ENCODE measurements at places on chromosomes 16 and 17. TPM values are rescaled to one million over a fixed set of nuclear protein-coding genes. Genes with fewer than 3 reads are reported as not detected.
A peak's percentile ranks its signal among the peaks of the same experiment; 100 is the strongest.

The FBXL16 gene
- total RNA-seq, result 3.7 TPM

- peak; percentile 14 for DNase-seq
Observed at GRCh38 chr17:63961355-63962212, 11.1 kb downstream of the SCN4A start.

DNA sequence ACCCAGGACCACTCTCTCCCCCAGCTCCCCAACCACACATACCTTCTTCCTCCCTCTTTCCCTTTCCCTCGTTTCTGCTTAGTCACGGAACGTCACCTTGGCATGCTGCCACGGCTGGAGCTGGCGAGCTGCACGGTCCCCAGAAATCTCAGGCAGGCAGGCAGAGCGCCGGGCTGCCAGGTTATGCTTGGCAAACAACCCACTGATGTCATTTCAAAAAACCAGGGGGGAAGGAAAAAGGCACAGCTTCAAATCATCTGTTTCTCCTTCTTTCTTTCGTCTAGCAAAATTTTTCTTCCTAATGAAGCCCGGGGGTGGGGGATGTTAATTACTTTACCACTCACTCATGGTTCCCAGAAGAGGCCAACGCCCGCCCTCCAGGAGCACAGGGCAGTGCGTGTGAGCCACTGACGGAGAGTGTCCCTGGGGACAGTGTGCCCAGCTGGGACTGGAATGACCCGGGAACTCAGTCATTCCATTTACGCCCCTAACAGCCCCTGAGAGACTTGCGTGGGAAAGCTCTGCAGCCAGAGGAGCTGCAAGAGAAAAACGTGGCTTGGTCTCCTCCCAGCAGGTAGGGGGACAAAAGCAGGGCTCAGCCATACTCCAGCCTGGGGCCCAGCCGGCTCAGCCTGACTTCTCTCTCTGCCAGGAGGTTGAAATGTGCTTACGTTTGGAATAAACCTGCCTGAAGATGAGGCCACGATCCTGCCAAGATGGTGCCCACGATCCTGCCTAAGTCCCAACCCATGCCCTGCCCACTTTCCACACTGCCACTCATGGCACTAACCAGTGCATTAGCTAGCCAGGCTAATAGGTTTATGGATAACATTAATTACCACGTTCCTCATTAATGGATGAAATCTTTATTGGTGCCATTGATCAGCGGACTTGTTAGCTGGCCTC, 198.9 kb downstream of the ZFHX3 start:
- DNase-seq, result peak; percentile 86

GRCh38 chr17:48608494-48608834, 2.4 kb downstream of the HOXB7 start:
- DNase-seq, result no peak

The KATNIP gene
- total RNA-seq, result 21.1 TPM

The VMO1 gene
- total RNA-seq, result not detected

The TPPP3 gene
- total RNA-seq, result 0.75 TPM

- no peak for DNase-seq
Observed at GRCh38 chr17:51354936-51355335, 94.6 kb downstream of the UTP18 start.

DNA sequence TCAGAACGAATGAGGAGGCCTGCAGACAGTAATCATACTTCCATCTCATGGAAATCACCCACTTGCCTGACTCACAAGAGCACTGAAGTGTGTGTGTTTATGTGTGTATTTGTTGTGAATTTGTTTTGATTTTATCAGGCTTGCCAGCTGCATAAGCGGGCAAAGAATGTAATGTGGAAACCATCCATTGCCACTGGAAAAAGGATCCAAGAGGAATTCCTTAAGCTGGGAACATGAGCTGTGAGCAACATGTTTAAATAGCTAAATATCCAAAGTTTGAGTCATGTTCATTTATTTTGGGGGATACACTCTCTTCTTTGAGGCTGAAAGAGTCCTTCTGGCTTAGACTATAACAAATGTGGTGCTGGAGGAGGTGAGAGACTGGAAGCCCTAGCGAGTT, 198.4 kb upstream of the TBX2 start:
- DNase-seq, result peak; percentile 98

The COL1A1 gene
- total RNA-seq, result 18,656 TPM
